ENCODE measurements at places on chromosomes 6 and 20. TPM values are rescaled to one million over a fixed set of nuclear protein-coding genes. Genes with fewer than 3 reads are reported as not detected.

- DNase-seq = no peak
These were observed 193.1 kb downstream of the DOK5 start for GRCh38 chr20:54668271-54669039.

DNA sequence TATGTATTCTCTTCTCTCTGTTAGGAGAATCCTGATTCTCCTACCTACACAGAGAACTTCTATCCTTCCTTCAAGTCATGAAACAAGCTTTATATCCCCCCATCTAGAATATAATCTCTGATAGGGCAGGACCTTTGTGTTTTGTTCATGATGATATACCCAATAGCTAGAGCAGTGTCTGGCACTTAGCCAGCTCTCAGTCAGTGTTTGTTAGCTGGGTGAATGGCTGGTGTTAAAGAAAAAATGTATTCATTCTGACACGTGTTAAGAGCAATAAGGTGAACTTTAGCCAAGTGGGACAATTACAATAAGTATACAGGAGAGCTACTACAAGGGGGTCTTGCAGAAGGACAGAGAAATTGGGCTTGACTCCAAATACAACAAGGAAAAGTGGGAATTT is 34.3 kb upstream of the TNFRSF21 start:
- peak; percentile 17 for DNase-seq

- peak; percentile 11 for DNase-seq
These were observed 146.0 kb downstream of the LAMP5 start for GRCh38 chr20:9660236-9660868.

DNA sequence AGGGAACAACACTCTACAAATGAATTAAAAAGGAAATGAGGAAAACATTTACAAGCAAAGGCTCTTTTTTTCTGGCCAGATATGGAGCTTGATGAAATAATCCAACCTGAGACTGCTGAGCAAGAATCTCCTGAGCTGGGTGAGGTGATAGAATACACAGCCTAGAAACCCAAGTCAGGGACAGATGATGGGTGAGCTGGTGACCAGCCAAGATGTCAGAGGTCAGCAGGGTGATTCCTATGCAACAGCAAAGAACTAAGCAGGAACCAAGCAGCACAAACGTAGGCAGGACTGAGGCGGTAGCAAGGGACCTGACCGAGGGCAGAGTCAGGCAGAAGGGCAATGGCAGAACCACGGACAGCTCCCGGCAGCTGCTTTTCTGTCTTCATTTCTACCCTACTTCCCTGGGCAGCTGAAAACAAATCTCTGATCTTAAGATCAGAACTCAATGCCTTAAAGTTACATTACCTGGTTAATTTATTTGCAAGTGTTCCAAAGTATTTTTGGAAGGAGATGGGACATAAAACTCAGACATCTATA is 75.1 kb downstream of the CDC40 start:
- no peak for DNase-seq

- peak; percentile 78 for DNase-seq
These were observed 14.6 kb downstream of the TJAP1 start for GRCh38 chr6:43491750-43492661.

DNA sequence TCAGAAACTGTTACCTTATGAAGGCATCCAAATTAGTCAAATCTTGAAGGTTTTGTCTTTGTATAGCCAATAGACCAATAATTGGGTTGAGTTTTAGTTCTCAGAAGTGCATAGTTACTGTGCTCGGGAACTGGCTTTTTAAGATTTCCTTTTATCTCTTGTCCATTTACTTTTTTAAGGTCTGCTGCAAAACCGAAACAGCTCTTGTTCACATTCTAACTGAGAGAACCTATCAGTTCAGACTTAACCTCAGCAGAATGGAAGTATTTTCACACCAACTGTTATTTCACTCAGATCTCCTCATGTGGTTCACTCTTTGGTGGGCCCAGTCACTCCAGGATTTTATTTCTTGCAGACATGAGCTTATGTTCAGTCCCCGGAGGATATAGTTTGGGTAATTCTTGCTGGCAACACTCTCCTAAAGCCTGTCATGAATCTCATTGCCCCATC is 55.5 kb downstream of the TPBG start:
- DNase-seq = no peak

GRCh38 chr6:143894655-143895054 is 30.4 kb downstream of the ZC2HC1B start:
- DNase-seq = no peak

DNA sequence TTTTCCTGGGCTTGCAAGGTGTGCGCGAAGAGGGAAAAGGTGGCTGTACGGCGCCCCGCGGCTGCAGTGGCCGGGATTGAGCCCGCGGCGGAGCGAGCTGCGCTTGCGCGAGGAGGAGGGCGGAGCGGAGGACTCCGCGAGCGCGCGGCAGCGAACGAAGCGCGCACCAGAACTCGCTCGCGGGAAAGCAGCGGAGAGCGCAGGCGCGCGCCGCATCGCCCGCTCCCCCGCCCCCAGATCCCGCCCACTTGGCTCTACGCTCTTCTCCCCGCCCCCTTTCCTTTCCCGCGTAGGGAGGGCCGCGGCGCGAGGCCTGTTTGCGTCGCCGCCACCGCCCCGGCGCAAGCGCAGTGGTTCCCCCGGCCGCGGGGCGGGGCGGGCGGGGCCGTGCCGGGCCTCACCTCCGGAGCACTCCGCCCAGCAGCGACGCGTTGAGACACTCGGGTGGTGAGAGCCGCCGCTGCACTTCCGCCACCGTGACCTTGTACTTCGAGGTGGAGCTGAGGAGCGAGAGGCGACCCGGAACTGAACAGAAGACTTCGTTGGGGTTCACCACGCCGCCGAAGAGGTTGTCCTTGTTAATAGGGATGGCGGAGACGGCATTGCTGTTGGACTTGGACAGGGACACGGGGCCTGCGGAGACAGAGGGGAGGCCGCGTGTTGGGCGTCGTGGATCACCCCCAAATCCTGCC is 10.6 kb downstream of the TFAP2A start:
- DNase-seq = peak; percentile 91

GRCh38 chr6:140043357-140043756 is 668.9 kb upstream of the CITED2 start:
- no peak for DNase-seq

- DNase-seq = no peak
These were observed 79.0 kb upstream of the RGS17 start for GRCh38 chr6:153210083-153210482.

- DNase-seq = no peak
These were observed 53.9 kb downstream of the KIZ start for GRCh38 chr20:21179757-21180156.

GRCh38 chr6:137964876-137965275 is 97.8 kb downstream of the TNFAIP3 start:
- DNase-seq = no peak

- no peak for DNase-seq
These were observed 7.7 kb downstream of the TREML2 start for GRCh38 chr6:41193171-41193734.

DNA sequence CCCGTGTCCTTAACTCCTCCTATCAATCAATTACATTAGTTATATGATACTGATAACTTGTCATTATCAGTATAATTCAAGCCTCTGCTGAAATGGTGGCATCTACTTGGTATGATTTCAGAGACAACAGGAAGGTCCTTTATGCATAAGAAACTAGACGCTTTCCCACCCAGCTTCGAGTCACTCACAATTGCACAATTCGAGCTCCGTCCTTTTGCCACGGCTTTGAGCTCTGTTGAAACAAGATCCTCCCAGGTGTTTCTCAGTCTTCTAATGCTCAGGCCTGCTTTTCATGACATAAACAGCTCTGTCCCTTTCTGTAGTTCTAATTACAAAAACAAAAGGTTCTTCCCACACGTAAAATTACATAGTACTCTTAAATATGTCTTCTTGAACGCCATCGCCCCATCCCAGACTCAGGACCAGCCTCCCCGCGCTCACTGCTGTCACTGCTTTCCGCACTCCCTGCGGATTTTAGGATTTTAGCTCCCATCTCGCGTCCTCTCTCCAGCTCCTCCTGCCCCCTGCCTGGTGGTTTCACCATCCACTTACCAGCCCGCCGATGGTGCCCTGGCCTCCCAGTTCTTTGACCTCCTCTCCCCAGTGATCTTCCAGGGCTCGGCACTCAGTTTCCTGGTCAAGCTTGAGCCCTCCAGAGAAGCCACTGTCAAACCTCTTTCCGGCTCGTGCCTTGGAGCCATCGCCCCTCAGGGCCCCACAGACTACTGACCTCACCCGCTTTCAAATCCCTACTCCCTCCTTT is 23.2 kb upstream of the PNPLA1 start:
- DNase-seq = no peak

GRCh38 chr6:166483026-166483425 is 100.3 kb upstream of the MPC1 start:
- no peak for DNase-seq

DNA sequence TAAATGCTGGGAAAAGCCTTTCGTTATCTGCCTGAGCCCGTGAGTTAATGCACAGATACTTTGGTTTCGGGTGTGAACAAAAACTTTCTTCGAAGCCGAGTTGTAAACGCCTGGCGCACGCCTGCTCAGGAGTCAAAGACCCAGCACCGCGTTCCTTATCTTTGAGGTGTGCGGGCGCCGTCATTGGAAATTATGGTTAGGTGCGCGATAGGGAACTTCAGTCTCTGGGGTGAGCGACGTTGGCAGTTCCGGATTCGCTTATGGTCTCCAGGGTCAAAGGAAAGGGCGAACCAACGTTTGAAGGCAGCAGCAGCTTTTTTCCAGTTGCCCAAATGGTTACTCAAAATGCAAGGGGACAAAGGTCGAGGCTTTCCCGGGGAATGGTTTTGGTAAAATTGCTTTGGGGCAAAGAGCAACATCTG is 853 bp downstream of the SLC22A3 start:
- DNase-seq = no peak

DNA sequence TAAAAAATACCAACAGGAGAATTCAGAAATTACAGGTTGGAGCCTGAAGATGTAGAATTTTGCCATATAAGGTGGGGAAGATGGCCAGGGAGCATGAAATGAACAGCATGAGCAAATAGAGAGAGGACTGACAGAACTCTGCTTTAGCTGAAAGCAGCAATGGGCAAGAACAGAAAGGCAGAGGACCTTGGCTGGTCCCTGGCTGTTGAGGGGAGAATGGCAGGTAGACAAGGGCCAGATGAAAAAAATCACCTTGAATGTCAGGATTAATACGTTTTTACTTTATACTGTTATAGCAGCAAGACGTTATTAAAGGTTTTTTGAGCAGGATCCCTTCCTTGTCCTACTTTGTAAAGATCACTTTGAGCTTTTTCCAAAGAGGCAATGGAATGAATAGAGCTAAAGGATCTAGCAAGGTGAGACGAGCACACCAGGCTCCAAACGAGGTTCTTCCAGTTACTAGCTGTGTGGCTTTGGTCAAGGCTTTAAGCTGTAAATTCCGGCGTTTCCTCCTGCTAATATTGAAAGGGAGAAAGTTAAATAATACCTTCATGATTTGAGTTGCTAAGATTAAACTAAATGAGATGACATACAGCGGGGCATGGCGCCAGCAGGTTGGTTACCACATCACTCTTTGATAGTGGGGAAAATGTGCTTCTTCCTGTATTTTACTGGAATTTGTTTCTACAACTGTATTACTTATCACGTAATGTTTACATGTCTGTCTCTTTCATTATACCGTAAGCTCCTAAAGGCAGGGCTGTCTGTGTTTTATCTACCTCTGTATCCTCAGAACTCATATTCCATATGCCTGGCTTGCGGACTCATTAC is 776 bp downstream of the PPIL1 start:
- DNase-seq = no peak

GRCh38 chr6:98932381-98932780 is 15.4 kb downstream of the FBXL4 start:
- DNase-seq = no peak

GRCh38 chr6:13661647-13662046 is 46.5 kb downstream of the NOL7 start:
- DNase-seq = no peak

DNA sequence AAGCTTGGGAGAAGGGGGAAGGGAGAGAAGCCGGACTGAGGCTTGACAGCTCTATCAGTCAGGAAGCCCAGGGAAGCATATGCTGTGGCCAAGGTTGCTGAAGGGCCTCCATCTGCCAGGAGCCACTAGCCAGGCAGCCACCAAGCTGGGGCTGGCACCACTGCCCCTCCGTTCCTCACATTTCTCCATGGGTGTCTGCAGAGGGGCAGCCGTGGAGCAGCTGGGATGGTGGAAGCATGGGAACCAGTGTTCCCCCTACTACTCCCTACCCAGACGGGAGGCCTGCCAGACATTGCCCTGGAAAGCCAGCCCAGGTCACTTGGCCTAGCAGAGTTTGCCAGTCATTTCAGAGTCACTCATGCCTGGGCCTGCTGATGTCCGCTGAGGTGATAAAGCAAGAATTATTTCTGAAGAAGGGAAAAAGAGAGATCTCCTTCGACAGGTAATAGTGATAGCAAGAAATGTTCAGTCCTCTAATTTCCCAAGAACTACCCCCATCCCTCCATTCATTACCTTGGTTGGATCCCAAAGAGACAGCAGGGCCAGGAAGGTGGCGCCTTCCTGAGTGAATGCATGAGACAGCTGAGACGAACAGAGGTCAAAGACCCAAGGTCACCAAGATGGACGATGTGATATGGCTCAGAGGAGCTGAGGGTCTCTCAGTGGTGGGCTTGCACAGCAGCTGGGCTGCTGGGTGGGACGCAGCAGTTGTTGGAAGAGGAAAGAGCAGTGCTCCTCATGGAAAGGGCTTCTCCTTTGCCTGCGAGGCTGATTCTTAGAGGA is 21.9 kb downstream of the SNPH start:
- DNase-seq = no peak

- DNase-seq = no peak
These were observed 9.5 kb upstream of the TULP1 start for GRCh38 chr6:35522151-35522550.

GRCh38 chr6:52661551-52661950 is 9.4 kb upstream of the TMEM14A start:
- no peak for DNase-seq

- DNase-seq = no peak
These were observed 509.9 kb upstream of the ID4 start for GRCh38 chr6:19327241-19327640.

DNA sequence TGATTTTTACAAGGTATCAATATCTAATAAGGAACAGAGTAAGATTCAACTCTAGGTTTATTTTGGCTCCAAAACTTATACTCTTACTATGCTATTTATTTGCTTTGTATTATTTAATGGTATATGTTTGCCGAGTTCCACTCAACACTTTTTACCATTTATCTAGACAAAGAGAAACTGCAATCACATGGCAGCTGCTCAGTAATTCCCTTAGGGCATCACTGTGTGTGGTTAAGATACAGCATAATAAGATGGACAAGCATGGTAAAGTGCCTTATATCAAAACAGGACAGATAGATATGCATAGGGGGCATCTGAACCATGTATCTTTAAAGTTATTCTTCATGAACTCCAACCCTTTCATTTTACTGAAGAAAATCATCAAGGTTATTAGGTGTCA is 483.0 kb upstream of the ID4 start:
- no peak for DNase-seq

GRCh38 chr6:144340541-144341371 is 55.6 kb downstream of the UTRN start:
- DNase-seq = no peak

CNR1 gene
- total RNA-seq = 3.7 TPM

MOG gene
- total RNA-seq = not detected

GABRR2 gene
- total RNA-seq = 0.92 TPM

CDH4 gene
- total RNA-seq = 3.5 TPM

C2 gene
- 14.8 TPM for total RNA-seq

RAET1E gene
- total RNA-seq = 0.23 TPM

HUS1B gene
- 0.46 TPM for total RNA-seq

OOEP gene
- 0.58 TPM for total RNA-seq

HLA-DQA1 gene
- total RNA-seq = 38.8 TPM

OPRL1 gene
- 1.7 TPM for total RNA-seq

SLC17A3 gene
- total RNA-seq = 0.29 TPM

ZNF334 gene
- total RNA-seq = 7.7 TPM

PI16 gene
- 16.2 TPM for total RNA-seq

FERMT1 gene
- 9.2 TPM for total RNA-seq

RAE1 gene
- 20.9 TPM for total RNA-seq

FIG4 gene
- 19.7 TPM for total RNA-seq

PLN gene
- total RNA-seq = 152 TPM

RALY gene
- total RNA-seq = 116 TPM

Measured in mucosa of gallbladder (tissue), 1 donor.